ENCODE measurements at places on chromosomes 5 and 9.

- no peak for DNase-seq
Observed at GRCh38 chr5:139342423-139342723, 719 bp downstream of the PAIP2 start.

GRCh38 chr9:37209431-37210386 lies 89.3 kb downstream of the ZCCHC7 start:
- DNase-seq, result no peak

DNA sequence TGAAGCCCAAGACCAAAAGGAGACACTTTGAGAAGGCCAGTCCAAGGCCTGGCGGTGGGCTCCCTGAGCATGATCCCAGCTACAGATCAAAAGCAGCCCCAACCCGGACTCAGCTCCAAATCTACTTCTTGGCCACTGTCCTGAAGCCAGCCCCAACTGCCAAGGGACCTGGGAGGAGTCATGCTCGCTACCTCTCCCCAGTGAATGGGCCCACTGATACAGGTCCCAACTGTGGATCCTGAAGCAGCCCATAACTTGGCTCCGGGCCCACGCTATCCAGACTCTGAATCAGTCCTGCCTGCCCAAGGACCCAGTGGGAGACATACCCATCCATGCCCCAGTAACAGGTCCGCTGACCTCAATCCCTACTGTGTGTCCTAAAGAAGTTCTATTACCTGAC lies 1545.3 kb upstream of the C9orf72 start:
- no peak for DNase-seq

- no peak for DNase-seq
Observed at GRCh38 chr9:69476797-69477196, 151.8 kb downstream of the ENTREP1 start.

- no peak for DNase-seq
Observed at GRCh38 chr5:151903243-151903653, 21.4 kb downstream of the GLRA1 start.

GRCh38 chr9:5563886-5564285 lies 53.6 kb downstream of the PDCD1LG2 start:
- DNase-seq, result no peak

DNA sequence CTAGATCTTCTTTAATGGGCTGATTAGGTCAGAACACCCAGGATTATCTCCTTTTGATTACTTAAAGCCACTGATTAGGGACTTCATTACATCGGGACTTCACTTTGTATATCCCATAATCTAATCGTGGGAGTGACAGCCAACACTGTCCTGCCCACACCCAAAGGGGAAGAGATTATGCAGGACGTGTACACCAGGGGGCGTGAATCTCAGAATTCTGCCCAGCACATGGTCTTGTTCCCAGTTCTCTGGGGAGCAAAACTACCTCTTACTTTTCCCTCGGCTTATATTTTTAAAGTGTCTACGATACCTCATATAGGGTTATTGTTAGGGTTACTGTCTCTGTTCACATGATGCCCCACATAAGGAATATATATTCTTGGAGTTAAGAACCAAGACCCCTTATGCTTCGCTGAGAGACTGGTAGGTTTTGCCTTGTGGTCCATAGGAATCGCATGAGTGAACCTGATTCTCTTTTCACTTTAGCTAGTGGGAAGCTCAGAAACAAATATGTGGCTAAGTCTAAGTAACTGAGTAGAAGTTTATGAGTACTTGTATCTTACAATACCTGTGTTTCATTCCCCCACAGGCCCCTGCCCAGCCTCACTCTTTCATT lies 192.7 kb downstream of the GNA14 start:
- DNase-seq, result no peak

- no peak for DNase-seq
Observed at GRCh38 chr9:123524866-123525265, 168.9 kb downstream of the CRB2 start.

DNA sequence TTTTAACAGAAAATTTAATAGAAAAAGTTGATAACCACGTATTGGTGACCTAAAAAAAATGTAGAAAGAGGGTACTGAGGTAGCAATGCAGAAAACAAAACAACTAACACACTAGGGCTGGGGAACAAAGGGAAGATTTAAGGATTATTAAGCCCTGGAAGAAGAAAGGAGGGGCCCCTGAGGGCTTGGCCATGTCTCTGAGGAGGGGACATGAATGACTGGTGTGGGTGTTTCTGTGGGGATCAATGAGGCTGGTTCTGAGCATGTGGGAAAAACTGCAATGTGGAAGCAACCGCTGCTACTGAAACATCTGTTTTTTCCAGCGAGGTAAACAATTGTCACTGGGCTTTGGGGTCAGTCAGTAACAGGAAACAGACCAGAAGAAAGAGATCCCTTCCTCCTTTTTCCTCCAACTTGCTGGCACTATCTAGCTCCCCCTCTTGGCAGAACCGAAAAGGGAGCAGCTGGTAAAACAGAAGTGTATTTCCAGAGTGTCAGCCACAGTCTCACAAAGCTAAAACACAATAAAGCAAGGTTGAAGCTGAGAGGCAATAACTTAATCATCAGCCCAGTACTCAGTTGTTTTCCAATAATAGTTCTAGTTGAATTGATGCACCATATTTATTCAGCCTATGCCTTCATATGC lies 48.3 kb downstream of the ATPSCKMT start:
- no peak for DNase-seq

DNA sequence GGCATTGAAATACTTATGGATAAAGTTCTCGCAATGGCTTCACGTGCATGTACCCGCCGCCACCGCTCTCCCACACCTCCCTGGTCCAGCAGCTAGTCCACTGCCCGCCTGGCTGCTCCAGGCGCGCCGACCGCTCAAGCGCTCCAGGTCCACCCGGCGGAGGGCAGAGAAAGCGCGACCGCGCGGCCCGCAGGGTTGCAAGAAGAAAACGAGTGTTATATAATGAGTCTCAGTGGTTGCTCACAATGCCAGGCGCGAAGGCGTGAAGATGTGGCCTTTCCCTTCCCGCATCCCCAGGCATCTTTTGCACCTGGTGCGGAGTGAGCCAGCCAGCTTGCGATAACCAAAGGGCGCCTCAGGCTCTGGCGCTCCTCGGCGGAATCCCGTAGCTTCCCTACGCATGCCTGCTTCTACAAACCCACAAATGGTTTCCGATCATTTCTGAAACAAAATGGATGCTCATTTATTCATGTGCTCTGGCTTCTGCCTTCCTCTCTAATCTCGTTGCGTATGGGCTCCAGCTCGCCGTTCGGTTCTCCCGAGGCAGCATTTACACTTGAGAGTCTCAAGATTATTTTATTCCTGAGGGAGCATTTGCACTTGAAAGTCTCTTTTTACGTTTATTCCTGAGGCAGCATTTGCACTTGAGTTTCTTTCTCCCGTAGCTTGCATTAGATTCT lies 25.7 kb downstream of the CDKN2A start:
- DNase-seq, result no peak

DNA sequence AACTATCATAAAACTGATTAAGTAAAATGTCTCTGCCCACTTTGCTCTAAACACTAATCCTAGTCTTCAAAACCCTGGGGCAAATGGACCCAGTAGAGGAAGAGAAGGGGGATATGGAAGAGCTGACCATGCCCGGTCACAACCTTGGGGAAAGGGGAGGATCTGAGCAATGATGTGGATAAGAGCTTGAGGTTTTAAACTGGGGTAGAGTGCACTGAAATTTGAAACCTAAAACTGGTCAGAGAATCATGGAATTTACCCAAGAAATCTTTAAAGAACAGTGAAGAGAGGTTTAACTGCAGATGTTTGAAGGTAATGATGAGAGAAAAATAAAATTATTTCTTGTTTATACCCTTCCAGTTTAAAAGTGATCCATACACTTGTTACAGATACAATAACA lies 110.8 kb downstream of the MRPS30 start:
- DNase-seq, result no peak

GRCh38 chr9:4771788-4772187 lies 21.0 kb upstream of the RCL1 start:
- DNase-seq, result no peak

DNA sequence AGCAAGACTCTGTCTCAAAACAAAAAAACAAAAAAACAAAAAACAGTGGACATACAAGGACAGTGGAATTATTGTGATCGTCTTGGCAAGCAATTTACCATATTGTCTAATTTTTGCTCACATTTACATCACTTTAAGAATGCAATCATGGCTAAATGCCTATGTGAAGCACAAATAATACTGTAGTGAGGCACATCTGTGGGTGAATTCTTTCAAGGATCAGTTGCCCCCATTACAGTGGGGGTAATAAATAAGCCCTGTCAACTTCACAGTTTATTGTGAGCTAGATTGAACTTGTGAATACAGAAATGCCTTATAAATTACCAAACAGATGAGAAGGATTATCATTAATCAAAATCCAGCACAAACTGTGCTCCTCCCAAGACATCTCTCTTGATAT lies 150.2 kb upstream of the PAPPA start:
- DNase-seq, result no peak

DNA sequence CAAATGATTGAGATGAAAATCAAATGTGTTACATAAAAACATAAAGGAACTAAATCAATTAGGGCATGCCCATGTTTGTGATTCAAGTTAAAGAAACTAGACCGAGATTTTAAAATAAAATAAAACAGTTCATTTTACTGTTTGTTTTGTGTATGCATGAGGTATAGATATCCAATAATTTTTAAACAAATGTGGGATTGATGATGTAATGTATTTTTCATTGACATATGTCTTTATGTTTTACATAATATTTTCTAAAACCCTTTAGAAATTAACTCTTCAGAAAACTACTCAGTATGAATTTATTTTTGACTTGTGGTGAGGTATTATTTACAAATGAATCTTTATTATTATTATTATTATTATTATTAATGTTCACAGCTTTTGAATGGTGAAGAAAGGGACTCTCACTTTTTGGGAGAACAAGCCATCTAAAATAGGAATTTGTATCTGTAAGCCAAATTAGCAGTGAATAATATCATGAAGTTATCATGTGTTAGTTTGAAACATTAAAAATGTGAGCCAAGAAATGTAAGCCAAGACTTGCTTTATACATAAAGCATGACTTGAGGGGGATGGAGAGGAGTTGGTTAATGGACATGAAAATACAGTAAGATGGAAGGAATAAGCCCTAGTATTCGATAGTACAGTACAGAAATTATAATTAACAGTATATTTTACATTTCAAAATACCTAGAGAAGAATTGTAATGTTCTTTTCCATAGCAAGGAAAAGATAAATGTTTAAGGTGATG lies 355.0 kb downstream of the CDH10 start:
- DNase-seq, result no peak

- no peak for DNase-seq
Observed at GRCh38 chr5:38023371-38023770, 183.5 kb upstream of the GDNF start.

DNA sequence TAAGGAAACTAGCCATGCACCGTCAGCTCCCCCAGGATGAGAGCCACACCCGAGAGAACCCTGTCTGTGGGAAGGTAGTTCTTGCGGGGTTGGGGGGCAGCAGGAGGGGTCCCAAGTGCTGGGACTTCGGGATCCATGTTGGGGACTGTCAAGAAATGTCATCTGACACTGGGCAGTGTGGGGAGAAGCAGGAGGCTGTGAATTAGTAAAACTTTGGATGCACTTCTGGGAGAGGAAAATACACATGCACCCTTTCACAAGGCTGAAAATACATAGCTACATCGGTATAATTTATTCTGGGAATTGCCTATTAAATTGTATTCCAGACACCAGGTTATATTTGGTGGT lies 109.6 kb upstream of the RPS23 start:
- DNase-seq, result no peak

DNA sequence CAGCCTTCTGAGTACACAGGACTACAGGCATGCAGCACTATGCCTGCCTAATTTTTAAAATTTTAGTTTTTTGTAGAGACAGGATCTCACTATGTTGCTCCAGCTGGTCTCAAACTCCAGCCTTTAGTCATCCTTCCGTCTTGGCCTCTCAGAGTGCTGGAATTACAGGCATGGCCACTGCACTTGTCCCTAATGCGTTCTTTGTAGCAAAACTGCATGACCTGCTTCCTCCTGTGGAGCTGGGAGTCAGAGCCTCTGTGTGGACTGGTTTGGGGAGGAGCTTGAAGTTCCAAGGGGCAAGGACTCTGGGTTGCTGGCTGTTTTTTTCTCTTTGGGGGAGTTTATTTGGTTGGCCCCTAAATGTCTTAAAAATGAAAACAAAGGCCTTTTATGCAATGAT lies 22.7 kb upstream of the ANKRD34B start:
- DNase-seq, result no peak

DNA sequence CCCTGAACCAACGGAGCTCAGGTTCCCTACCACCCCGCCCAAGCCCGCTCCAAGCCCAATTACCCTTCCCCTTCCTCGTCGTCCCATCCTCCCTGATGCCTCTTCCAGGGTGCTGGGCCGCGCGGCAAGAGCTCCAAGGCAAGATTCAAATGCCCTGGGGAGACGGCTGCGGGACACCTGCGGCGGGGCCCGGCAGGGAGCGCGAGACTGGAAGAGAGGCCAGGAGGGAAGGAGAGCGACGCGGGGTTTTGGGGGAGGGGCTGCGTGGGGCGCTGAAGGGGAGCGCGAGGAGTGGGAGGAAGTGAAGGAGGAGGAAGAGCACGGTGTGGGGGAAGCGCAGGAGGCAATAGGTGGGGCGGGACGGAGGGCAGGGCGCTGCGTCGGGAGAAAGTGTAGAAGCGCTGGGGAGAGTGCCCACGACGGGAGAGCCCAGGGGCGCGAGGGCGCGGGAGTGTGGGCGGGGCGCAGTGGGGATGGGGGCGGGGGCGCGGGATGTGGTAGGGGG lies 975 bp upstream of the NXNL2 start:
- DNase-seq, result no peak

- DNase-seq, result no peak
Observed at GRCh38 chr5:143016777-143017516, 246.8 kb downstream of the ARHGAP26 start.

DNA sequence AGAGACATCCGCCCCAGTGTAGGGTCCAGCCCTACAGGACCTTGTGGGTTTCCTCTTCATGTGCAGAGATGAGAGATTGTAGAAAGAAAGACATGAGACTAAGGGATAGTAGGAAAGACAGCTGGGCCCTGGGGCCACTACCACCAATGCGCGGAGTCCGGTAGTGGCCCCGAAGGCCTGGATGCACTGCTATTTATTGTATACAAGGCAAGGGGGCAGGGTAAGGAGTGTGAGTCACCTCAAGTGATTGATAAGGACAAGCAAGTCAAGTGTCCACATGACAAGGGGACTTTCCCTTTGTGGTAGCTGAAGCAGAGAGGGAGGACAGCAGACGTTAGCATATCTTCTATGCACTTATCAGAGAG lies 6.2 kb upstream of the TMEM141 start:
- DNase-seq, result no peak

GRCh38 chr5:68454766-68455165 lies 239.2 kb downstream of the PIK3R1 start:
- DNase-seq, result no peak

All from hippocampal formation (tissue), 2 donors.